ENCODE measurements at places on chromosomes 6 and 20.

GRCh38 chr6:163437466-163437865, 22.9 kb downstream of the QKI start:
- DNase-seq = no peak

GRCh38 chr6:154258064-154258757, 98.4 kb downstream of the IPCEF1 start:
- no peak for DNase-seq

DNA sequence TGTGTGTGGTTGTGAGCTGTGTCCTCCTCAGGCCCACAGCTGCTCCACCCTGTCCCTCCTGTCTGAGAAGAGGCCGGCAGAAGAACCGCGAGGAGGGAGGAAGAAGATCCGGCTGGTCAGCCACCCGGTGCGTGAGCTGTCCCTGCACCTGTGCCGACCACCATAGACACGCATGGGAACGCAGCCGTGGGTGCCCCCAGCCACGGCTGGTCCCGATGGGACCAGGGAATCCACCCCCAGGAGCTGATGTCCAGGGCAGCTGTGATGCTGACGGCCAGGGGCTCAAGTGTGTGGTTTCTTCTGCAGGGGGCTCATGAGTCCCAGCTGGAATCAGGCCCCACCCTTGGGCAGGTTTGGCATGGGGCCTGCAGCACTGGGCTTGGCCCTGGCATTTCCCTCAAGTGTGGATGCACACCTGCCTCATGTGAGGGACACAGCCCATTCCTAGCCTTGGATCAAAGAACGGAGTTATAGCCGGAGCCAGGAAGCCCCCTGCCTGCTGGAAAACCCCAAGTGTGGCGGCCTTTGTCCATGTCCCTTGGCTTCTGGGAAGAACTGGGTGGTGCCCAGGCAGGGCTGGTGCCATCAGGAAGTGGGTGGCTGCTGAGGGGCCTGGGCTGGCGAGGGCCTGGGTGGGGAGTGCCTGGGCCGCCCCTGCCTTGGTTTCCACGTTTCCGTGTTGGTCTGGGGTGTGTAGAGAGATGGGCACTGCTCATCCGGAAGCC, 4.6 kb upstream of the TNFRSF6B start:
- no peak for DNase-seq

GRCh38 chr6:119277052-119277451, 72.5 kb downstream of the MAN1A1 start:
- no peak for DNase-seq

Data from activated CD8-positive, alpha-beta memory T cell treated with anti-CD3 and anti-CD28 coated beads for 24 hours (primary cell).